ENCODE measurements at places on chromosomes 4 and X.

- no peak for DNase-seq
These were observed 65.3 kb downstream of the CLNK start for GRCh38 chr4:10619220-10619619.

DNA sequence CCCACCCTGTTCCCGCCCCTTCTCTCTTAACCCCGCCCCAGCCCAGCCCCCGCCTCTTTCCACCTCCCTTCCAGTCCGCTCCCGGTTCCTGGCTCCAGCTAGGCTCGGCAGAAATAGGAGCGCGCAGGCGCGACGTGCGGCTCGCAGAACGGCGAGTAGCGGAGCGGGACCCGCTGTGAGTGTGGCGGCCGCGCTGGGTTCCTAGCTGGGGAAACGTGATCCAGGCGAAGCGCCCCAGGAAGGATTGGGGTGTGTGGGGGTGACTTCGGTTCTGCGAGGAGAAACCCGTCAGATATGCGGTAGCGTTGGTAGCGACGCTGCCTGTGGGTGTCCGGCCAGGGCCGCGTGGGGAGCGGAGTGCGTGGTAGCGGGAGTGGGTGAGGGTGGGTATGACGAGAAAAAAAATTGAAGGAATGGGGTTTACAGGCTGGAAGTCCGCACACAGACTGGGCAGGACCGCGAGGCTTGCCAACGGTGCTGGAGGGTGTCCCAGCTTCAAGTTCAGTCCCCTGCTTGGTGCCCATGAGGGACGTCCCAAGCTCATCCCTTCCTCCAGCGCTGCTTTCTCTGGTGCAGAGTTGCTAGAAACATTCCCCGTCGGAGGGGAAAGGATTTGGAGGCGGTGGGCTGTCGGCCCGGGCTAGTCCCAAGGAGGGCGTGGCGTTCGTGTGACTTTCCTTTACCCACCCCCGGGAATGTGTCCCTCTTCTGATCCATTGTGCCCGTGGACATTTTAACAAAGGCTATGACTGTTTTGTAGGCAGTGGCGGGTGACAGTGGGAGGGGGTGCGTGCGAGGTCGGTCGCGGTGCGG lies at the start of gene PRRG1:
PRRG1 (plus strand) TSS at position 144 of the 813 bp plus-strand sequence. CDS start 56,886 bp downstream, outside the sequence.
- peak; percentile 86 for DNase-seq

GRCh38 chr4:14193601-14194000 lies 566.1 kb upstream of the BOD1L1 start:
- no peak for DNase-seq

DNA sequence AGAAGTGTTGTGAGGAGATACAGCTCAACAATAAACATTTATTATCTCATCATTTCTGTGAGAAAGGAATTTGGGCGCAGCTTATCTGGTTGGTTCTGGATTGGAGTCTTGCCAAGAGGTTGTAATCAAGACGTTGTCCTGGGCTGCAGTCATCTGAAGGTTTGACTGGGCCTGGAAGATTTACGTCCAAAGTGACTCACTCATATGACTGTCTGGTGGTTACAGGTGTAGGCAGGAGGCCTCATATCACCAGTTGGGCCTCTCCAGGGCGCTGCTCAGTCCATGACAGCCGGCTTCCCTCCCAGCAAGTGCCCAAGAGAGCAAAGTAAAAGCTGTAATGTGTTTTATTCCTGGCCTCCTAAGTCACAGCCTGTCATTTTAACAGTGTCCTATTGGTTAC lies 106.3 kb downstream of the USP46 start:
- DNase-seq = no peak

DNA sequence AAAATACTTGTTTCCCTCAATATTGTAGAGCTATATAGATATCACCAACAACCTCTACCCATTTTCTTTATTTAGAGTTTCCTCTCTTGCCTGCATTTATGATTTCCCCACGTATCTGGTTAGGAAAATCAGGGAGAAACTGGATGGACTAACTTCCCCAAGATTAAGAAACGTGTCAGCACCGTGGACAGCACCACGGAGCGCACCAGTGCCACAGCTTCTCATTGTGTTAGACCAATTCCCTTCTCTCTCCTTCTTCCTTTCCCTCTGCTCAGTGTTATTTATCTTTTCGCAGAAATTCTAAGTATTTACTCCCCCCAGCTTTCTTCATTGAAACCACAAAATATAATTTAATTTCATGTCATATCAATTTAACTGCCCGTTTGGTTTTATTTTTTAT lies 568.6 kb upstream of the BOD1L1 start:
- peak; percentile 70 for DNase-seq

GRCh38 chr4:101279377-101279871 lies 67.9 kb downstream of the PPP3CA start:
- no peak for DNase-seq
